Activated effector memory CD4-positive, alpha-beta T cell treated with Interleukin-2 at 50 U/mL for 16 hours (primary cell): ENCODE measurements at places on chromosomes 4 and X.

- no peak for DNase-seq
Observed at GRCh38 chr4:152937336-152938236, 1.5 kb downstream of the FHDC1 start.

DNA sequence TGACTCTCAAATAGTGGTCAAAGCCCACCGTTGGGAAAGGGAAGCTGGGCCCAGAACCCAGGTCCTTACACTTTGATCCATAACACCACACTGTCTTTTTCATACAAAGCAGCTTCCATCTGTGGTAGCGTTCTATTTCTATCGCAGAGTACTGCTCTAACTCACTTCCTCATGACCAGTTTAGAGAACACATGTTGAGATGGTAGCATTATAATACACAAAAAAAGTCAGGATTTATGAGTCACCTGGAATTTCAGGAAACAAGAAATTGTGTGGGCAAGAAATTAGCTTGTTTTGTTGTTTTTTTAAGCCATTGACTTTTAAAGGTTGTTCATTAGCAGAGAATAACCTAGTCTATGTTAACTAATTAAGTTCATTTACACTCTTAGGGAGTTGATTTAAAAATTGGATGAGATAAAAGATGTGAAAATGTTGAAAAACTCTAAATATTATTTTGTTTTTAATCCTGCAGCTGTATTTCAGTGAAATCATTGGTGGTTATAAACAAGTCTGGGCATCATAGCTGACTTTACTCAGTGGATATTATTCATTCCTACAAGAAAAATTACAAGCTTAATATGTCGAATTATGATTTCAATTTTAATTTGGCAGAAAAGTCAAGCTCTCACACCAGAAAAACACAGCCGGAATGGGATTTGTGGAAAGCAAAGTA is 1011.1 kb upstream of the HS3ST1 start:
- DNase-seq: no peak

DNA sequence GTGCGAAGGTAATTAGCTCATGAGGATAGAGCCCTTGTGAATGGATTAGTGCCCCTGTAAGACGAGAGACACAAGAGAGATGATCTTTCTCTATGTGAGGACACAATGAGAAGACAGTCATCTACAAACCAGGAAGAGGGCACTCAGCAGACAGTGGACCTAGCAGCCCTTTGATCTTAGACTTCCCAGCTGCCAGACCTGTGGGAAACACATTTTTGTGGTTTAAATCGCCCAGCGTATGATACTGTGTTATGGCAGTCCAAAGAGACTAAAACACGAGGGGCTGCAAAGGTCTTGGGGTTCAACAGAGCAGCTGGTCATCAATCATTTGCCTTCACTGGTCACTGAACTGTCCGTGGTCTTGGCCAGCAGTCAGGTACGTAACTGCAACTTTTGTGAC is 9.2 kb upstream of the SYNPO2 start:
- DNase-seq: no peak

GRCh38 chr4:172356016-172356415 is 542.8 kb downstream of the GALNTL6 start:
- DNase-seq: no peak

DNA sequence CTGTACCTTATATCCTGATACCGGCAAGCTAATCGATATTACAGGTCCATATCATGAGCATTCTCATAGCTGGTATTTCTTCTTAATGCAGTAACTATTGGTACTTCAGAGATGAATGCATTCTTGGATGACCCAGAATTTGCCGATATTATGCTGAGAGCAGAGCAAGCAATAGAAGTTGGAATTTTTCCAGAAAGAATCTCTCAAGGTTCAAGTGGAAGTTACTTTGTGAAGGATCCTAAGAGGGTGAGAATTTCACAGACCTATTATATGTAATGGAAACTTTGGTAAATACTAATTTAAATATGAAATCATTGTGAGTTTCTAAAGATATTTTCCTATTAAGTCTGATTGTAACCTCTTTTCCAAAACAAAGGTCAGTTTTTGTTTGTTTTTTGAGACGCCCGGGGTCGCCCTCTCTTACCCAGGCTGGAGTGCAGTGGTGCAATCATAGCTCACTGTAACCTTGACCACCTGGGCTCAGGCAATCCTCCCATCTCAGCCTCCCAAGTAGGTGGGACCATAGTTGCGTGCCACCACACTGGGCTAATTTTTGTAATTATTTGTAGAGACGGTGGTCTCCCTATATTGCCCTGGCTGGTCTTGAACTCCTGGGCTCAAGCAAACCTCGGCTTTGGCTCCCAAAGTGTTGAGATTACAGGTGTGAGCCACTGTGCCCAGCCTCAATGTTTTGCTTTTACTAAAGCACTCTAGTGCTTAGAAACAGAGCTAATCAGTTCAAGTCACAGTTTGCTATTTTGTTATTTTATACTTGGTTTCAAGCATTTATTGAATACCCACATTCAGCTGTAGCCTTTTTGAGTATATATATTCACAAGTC is 18.6 kb downstream of the PI4K2B start:
- no peak for DNase-seq

DNA sequence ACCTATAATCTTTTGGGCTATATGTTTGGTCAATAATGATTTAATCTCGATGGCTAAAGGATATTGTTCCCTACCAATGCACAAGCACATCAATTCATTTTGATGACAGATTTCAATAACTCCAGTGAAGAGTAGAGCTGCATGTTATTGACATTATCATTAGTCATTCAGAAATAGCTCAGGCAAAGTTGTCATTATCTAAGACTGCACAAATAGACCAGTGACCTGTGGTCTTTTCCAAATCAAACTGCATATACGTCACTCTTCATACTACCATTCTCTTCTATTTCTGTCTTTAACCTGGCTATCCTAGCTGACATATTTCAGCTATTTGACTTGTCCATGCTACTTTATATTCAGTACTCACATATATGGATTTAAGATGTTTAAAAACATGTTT is 1050.8 kb downstream of the C4orf33 start:
- DNase-seq: no peak

DNA sequence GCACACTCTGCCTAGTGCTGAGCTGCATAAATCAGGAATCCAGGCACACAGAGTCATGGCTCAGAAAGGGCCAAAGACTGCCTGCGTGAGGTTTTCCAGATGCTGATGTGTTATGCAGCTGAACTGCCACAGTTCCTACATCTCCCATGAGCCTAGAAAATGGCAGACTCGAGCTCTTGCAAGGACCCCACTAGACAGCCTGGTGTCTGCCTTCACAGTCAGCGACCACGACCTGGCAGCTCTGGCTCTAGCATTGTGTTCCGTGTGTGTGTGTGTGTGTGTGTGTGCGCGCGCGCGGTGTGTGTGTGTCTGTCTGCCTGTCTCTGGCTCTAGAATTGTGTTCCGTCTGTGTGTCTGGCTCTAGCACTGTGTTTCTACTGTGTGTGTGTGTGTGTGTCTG is 203.6 kb upstream of the AGTR2 start:
- no peak for DNase-seq

- no peak for DNase-seq
Observed at GRCh38 chr4:129926936-129927335, 831.0 kb downstream of the C4orf33 start.

GRCh38 chr4:113975578-113975977 is 3.9 kb downstream of the ARSJ start:
- DNase-seq: no peak

- no peak for DNase-seq
Observed at GRCh38 chrX:24285082-24285481, 28.8 kb downstream of the SUPT20HL2 start.

DNA sequence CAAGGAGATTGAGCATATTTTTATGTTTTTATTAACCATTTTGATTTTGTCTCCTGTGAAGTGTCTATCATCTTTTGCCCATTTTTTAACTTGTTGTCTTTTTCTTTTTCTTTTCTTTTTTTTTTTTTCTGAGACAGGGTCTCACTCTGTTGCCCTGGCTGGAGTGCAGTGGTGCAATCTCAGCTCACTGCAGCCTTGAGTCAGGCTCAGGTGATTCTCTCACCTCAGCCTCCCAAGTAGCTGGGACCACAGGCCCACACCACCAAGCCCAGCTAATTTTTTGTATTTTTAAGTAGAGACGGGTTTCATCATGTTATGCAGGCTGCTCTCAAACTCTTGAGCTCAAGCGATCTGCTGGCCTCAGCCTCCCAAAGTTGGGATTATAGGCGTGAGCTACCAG is 4.6 kb upstream of the ADD1 start:
- DNase-seq: no peak

DNA sequence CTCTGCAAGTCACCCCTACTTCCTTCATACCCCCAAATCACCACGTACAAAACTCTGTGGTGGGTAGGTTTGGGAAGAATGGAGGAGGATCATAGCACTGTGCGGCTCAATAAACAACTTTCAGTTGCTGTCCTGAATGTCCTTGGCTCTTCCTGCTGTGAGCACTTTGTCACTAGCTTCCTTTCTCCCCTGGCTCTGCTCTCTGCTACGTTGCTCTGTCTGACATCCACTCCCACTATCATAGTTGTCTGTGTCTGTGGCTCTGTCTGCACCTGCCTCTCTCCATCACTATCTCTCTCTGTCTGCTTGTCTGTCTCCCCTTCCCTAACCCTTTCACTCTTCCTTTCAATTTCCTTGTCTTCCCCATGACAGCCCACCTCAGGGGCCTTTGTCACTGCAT is 21.2 kb upstream of the SMPX start:
- DNase-seq: no peak

DNA sequence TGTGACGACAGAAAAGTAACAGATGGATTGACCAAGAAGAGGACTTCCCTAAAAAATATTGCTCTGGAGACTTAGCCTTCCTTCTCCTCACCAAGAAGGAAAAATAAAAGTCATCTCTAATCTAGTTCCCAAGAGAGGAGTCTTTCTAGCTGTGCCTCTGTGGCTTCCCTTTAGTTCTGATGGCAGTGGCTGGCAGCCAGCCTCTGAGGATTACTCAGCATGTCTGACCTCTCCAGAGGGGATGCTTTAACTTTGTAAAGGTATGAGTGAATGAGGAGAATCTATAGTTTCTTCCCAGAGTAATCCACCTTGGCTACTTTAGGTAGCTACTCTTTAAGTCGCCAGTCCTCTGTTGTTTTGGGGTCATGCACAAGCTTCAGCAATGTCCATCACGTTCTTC is 163.9 kb upstream of the KIT start:
- DNase-seq: no peak

DNA sequence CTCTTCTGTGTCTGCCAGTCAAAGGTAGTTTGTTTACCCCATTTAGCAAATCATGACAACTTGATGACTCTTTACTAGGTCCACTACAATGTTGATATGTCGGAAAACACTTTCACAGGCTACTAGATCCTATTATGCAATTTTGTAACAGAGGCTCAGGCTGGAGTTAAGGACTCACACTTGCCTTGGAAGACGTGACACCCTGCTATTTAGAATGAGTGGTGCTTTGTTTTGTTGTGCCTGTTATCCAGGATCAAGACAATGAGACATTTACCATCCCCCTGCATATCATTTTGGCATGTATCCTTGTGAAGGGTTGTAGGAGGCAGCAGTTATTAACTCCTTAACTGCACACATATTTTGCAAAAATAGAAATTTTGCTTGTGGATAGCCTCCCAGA is 263.7 kb downstream of the IL1RAPL1 start:
- DNase-seq: no peak

DNA sequence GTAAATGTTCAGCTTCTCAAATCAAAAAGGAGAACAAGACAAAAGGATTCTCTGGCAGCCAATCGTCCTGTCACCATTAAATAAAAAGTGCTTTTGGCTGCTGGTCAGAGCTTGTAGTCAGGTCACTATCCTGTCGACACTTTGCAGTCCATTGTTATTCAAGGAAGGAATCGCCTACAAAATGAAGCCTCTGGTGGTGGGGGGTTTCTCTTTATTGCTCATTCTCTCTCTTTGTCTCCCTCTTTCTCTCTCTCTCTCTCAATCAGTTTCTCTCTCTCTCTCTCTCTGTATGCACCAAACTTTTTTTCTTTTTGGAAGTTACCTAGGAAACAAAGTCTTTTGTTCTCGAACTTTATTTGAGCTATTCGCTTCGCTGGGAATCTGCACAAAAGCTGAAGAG is 17.6 kb upstream of the SCML1 start:
- no peak for DNase-seq

DNA sequence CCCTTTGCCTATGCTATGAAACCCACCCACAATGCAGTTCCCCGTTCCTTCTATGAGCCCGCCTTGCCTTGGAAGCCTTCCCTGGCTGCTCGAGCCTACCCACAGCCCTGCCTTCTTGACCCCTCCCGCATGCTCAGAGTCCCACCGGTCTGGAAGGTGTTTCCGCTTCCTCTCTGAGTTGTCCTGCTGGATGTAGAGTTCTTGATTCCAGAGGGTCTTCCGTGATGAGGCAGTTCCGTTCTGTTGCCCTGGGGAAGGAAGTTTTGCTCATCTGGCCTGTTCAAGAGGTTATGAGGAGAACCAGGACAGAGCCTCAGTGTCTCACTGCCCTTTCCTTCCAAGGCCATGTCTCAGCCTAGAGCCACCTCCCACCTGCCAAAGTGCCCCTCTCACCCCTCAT is 7.5 kb downstream of the GPKOW start:
- no peak for DNase-seq

- DNase-seq: no peak
Observed at GRCh38 chrX:44203791-44204190, 139.7 kb downstream of the EFHC2 start.

DNA sequence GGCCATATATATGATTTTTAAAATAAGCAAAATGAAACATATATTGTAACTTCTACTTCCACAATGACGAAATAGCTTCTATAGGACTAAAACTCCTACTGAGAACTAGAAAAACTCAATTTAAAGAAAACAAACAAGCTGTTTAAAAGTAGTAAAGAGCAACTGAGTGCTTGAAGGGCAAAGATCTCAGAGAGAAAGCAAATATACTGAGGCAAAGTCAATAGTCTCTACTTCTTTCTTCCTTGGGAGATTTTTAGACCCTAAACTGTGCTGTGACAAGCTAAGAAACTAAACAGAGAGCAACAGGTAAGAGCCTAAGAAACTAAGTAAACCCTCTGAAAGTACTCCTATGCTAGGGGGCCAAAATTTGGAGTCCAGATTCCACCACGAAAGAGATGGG is 8.6 kb downstream of the RCHY1 start:
- DNase-seq: no peak

- DNase-seq: no peak
Observed at GRCh38 chrX:2502668-2503519, 2.1 kb upstream of the DHRSX start.

DNA sequence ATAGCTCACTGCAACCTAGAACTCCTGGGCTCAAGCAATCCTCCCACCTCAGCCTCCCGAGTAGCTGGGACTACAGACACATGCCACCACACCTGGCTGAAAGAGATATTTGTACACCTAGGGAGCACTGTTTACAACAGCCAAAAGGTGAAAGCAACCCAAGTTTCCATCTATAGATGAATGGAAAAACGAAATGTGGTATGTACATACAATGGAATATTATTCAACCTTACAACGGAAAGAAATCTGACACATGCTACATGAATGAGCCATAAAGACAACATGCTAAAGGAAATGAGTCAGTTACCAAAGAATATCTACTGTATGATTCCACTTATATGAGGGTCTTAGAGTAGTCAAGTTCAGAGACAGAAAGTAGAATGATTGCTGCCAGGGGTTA is 52.2 kb downstream of the ABCG2 start:
- no peak for DNase-seq

DNA sequence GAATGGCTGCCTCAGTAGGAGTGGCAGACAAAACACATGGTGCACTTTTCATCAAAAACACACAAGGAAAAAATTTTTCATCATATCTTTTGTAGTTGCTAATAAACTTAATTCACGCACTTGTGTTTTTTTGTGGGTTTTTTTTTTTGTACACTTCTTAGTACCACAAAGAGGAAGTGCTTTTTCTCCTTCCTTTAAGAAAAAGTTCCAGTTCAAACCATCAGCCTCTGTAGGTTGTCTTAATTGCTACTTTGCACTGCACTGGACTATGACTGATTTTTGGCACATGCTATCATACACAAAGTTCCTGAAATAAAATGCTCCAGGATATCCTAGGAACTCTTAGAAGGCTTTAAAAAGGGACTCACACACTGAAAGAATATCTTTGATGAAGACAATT is at the start of gene PHEX:
Gene PHEX, plus strand, starts transcription at position 242 of the 400 bp plus-strand sequence. CDS start 681 bp downstream, outside the sequence.
- no peak for DNase-seq
